ENCODE measurements at places on chromosomes 4 and X. TPM values are rescaled to one million over a fixed set of nuclear protein-coding genes. Genes with fewer than 3 reads are reported as not detected.

PPEF1 gene
- total RNA-seq = 5.0 TPM

TMEM255A gene
- 27.2 TPM for total RNA-seq

MUC7 gene
- total RNA-seq = 0.69 TPM

RAI2 gene
- total RNA-seq = not detected

PCYT1B gene
- 1.6 TPM for total RNA-seq

CLCN3 gene
- 54.5 TPM for total RNA-seq

DNA sequence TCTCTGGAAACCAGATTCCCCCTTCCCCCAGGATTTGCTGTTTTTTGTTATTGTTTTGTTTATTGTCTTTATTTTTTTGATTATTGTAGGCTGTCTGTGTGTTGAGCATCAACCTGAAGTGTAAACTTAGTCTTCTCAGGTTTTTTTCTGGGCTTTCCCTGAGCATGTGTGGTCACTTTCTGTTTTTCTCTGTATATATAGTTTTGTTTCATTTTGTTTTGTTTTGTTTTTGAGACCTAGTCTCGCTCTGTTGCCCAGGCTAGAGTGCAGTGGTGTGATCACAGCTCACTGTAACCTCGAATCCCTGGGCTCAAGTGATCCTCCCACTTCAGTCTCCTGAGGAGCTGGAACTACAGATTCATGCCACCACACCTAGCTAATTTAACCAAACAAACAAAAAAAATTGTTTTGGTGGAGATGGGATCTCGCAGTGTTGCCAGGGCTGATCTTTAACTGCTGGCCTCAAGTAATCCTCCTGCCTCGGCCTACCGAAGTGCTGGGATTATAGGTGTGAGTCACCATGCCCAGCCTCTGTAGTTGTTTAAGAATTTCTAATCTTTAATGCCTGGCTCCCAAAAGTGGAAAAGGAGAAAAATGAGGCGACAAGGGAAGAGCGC lies 9.1 kb downstream of the IL13RA1 start:
- DNase-seq = no peak

GRCh38 chrX:14865201-14865600 lies 7.7 kb downstream of the FANCB start:
- DNase-seq = no peak

DNA sequence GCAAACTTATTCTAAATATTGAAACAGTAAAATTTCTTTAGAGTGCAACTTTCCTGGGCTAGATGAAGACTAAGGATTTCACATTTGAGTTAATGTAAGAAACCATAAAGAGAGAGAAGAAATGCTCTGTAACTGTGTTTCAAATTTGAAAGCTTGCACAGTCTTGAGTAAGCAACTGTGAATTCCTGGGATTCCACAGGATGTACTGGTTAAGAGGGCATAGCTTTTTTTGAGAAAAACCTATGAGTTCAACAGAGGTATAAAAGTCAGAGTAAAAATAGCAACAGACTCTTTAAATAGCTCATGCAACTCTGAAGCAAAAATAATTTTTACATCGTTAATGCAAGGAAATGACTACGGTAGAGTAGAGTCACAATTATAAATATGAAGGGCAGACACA lies 25.5 kb downstream of the ZNF330 start:
- no peak for DNase-seq
